ENCODE measurements at places on chromosomes 12 and 14.

DNA sequence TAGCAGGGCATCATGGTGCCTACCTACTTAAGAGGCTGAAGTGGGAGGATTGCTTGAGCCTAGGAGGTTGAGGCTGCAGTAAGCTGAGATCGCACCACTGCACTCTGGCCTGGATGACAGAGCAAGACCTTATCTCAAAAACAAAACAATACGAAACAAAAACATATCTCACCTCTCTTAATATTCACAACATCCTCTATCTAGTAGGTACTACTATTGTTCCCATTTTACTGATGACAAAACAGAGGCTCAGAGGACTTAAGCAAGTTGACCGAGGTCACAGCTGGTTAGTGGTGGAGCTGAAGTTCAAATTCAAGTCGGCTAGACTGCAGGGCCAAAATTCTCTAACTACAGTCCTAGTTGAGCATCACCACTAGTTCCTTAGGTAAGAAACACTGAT is 172.3 kb upstream of the EEA1 start:
- DNase-seq, result no peak

- no peak for DNase-seq
Measured at GRCh38 chr12:89544681-89545184, 18.9 kb upstream of the POC1B start.

- DNase-seq, result no peak
Measured at GRCh38 chr12:1217191-1217949, 226.3 kb downstream of the ERC1 start.

- peak; percentile 97 for DNase-seq
Measured at GRCh38 chr14:42719391-42719790, 1112.7 kb downstream of the LRFN5 start.

DNA sequence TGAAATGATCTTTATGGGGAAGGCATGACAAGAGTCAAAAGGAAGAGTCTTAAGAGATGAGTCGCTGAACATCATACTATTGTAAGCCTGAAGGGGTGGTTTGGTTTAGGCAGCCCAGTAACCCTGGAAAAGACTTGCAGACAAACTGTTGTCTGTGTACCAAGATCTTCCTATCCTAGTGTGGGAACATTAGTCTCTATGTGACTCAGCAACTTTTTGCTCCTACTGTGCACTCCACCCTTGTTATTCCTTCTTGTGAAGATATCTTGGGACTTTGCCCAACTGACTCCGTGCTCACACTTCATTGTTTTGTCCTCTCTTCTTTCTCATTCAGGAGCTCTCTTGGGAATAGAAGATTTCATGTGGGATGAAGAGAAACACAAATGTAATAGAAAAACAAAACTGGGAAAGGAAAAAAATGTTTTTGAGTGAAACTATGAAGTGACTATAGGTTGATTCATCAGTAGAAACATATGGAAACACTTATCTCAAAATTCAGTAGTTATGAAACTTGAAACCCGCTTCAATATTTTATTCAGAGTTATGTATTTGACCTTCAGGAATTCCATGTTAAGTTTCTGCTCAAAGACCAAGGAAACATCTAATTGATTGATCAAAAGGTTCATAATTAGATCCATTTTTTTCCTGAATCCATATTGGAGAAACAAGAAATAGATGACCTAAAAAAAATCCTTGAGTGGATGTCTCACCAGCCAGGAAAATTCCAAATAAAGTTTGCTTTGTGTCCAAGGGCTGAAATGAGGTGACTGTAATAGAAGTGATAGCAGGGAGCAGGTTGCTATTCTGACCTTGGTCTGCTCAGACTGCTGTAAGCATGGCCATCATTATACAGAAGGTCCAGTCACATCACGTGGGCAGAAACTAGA is 67.2 kb downstream of the BTG1 start:
- DNase-seq, result no peak

DNA sequence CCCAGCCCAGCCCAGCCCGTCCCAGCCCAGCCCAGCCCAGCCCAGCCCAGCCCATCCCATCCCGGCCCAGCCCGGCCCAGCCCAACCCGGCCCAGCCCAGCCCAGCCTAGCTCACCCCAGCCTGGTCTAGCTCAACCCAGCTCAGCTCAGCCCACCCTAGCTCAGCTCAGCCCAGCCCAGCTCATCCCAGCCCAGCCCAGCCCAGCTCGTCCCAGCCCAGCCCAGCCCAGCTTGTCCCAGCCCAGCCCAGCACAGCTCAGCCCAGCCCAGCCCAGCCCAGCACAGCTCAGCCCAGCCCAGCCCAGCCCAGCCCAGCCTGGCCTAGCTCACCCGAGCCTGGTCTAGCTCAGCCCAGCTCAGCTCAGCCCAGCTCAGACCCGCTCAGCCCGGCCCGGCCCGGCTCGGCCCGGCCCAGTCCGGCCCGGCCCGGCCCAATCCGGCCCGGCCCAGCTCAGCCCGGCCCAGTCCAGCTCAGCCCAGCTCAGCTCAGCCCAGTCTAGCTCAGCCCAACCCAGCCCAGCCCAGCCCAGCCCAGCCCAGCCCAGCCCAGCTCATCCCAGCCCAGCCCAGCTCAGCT is 184.7 kb downstream of the TMEM121 start:
- no peak for DNase-seq

DNA sequence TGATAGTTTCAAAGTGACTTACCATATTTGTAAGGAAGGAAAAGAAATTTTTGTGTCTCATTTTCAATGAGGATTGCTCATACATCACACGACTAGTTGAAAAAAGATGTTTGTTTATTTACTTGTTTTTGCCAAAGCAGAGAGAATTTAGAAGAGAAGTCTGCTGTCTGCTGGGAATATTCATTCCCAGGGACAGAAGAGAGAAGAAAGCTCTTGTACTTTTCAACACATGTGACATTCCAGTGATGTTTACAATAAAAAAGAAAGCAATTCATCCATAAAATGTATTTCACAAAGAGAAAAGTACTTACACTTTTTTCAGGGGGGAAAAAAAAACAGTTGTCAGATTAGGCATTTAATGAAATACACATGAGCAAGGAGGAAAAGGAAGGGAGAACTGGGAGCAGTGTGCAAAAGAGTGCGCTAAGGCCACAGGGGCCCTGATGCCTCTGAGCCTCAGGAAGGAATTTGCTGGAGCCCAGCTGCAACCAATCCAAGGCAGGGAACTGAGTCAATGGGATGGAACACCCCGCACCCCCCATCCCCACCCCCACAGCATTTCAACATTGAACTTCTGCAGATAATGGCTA is 115.0 kb downstream of the RPAP3 start:
- no peak for DNase-seq

GRCh38 chr12:105205322-105206048 is 30.5 kb downstream of the APPL2 start:
- DNase-seq, result peak; percentile 58

DNA sequence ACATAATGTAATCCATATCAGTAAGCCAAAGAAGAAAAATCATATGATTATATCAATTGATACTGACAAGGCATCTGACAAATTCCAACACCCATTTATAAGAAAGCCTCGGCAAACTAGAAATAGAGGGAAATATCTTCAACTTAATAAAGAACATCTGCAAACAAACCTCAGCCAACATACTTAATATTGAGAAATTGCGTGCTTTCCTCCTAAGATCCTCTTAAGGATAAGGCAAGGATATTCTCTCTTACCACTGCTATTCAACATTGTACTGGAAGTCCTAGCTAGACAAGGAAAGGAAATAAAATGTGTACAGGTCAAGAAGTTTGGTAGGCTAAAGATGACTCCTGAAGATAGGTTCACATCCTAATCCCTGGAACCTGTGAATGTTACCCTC is 115.9 kb downstream of the DERA start:
- DNase-seq, result no peak

DNA sequence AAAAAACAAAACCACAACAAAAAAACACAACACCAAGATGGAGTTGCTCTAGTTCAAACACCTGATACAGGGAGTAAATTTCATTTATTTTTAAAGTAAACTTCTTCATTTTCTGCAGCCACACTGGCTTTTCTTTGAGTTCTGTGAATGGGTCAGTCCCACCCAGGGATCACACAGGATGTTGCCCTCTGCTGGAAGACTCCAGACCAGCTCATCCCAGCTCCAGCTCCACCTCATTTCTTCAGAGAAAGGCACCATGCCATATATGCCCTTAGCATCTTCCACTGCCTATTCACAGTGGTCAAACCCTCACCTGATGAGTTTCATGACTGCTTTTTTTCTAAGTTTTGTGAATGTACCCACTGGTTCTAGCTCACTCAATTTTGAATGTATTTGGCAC is 8.0 kb downstream of the GLIPR1 start:
- no peak for DNase-seq

DNA sequence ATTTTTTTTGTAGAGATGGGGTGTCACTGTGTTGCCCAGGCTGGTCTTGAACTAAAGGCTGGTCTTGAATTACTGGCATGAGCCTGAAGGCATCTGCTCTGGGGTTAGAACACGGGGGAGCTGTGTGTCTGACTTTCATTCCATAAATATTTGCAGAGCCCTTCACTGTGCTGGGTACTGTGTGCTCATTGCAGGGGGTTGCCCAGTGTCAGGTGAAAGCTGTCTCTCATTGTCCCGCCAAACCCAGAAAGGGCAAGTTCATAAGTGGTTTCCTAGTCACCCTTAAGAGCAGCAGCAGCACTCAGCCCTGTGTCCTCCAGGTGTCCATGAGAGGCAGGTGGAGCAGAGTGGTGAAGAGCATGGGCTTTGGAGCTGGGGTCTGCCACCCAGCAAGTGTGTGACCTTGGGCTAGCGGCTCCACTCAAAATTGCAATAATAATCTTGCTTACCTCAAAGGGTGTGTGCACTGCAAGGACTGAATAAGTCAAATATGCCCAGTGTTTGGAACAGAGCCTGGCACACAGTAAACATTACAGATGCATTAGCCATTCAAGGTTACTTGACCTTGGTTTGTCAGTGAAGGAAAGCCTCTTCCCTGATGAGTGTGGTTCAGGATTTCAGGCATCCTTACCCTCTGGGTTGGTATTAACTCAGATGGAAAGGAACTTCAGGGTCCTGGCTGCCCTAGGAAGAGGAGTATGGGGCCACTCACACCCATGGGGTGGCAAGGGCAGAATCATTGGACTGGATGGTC is 4.4 kb upstream of the SMIM41 start:
- peak; percentile 78 for DNase-seq

- DNase-seq, result no peak
Measured at GRCh38 chr12:117273091-117273490, 82.8 kb upstream of the FBXO21 start.

DNA sequence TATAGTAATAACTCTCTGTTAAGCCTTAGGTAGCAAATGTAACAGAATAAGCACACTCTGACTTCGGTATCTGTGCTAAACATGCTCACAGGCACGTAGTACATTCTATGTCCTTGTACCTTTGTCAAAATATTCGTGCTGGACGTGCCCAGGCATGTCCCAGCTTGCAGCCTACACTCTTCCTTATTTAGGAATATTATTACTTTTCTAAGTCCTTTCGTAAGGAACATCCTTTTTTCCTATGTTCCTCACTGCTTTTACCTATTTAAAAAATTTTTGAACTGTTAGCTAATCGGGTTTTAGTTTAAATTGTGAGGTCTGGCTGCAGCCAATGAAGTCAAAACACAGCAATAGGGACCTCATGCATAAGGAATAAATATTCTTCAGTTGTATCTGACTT is 24.1 kb upstream of the UBC start:
- no peak for DNase-seq

DNA sequence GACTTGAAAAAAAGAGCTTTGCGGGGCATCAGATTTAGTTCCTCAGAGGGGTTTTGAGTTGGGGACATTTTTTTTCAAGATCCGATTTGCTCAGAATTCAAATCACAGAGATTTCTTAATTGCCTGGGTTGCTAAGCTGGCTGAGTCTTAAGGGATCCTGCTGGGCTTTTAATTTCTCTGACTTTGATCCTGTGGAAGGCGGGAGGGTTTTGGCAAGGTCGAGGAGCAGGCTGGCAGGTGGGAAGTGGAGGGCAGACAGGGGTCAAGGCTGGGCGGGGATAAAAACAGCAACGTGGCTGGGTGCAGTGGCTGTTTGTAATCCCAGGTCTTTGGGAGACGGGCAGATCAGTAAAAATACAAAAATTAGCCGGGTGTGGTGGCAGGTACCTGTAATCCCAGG is 33.5 kb upstream of the CCDC63 start:
- DNase-seq, result no peak

- DNase-seq, result no peak
Measured at GRCh38 chr12:22272335-22273151, 62.0 kb downstream of the ST8SIA1 start.

- DNase-seq, result no peak
Measured at GRCh38 chr14:96039633-96040311, 610 bp downstream of the C14orf132 start.

DNA sequence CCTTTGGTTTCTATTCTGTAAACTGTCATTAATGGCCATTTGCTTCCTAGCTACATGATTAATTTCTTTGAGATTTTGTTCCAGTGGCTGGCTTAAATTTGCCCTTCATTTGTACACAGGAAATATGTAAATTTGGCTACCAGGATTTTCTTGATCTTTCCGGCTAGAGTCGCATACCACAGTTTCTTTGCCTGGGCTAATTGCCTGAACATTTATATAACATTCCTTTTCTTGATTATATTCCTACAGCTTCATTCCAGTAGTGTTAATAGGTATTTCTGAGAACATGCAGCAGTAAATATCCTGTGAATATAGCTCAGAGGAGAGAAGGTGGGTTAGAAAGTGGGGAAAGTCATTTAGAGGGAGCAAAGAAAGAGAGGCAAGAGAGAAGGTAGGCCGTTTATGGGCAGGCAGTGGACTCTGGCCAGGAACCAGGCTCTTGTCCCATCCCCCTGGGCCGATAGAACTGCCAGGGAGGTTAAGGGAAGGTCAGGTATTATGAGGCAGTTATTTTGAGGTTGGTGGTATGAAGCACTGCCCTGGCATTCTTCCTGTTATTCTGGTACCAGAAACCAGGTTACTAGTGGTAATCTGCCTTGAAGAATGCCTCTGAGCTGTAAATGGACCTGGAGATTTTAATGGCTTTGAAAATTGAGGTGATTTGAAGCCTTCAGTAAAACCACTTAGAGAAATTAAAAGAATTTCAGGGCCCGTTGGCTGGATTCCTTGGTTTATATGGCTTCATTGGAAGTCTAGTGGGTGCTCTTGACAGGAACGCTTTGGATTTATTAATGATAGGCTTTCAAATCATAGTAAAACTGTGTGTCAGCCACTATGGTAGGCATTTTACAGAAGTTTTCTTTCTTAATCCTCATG is 4.4 kb downstream of the RNF10 start:
- no peak for DNase-seq
